Kidney epithelial cell (primary cell): ENCODE measurements at places on chromosomes 1 and 21. TPM values are rescaled to one million over a fixed set of nuclear protein-coding genes. Genes with fewer than 3 reads are reported as not detected.

ATP1A4 gene
- total RNA-seq: not detected in 2 replicates

FALEC gene
- not detected in 2 replicates for total RNA-seq

SLC6A17 gene
- total RNA-seq: 0.42 and 0.75 TPM in 2 replicates

MYOG gene
- not detected in 2 replicates for total RNA-seq

SLC30A10 gene
- total RNA-seq: not detected in 2 replicates

PRAMEF4 gene
- total RNA-seq: not detected in 2 replicates

ADAR gene
- total RNA-seq: 121 and 149 TPM in 2 replicates

CENPS gene
- total RNA-seq: 6.6 and 8.5 TPM in 2 replicates

GJA4 gene
- not detected in 2 replicates for total RNA-seq

FABP3 gene
- total RNA-seq: 2.1 and 9.1 TPM in 2 replicates

CFHR4 gene
- not detected in 2 replicates for total RNA-seq

FYB2 gene
- not detected in 2 replicates for total RNA-seq

CLCNKA gene
- not detected in 2 replicates for total RNA-seq

ANGPTL3 gene
- total RNA-seq: not detected in 2 replicates

IGSF5 gene
- total RNA-seq: 0.17 and 0.48 TPM in 2 replicates
